ENCODE measurements at places on chromosomes 5 and 9.

DNA sequence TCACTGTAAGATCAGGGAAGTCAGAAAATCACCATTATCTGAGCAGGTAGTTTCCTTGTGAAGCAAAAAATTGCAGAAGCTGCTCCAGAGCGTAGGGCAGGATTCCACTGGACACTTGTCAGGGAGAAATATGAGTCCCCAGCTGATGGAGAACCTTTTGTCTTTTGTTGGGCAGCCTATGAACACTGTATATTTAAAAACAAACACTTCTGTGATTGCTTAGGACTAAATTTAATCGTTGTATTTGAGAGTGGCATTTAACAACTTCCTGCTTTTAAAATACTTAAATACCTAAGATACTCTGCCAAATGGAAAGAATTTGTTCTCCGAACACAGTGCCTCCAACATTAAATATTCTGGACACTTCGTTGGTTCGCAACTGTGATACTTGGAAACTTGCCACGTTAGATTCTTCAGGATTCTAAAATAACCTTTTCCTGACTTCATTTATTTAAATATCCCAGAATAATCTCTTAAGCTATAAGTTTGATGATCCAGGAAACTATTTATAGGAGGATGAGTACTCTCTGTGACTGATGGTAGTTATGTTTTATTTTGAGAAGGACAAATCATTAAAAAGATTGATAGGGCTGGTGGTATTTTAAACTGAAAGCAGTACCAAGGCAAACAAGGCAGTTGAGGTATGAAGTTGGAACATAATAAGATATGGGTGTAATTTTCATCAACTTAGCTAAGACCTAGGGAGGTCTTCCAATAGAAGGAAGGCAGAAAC is 2.7 kb upstream of the HSPA4 start:
- DNase-seq, result no peak

DNA sequence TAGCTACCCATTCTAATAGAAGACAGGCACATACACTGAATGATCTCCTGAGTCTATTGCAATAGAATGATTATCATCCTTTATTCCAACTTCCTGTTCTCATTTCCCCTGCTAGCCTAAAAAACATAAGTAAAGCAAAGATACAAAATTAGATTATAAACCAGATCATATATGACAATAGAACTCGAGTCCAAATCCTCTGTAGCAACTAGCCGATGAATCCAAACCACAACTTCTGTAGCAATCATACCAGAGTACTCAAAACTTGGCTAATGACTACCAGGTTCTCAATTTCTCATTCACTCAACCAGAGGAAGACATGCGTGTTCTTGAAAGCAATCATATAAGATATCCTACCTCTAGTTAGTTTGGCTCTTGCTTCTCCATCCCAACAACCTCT is 622.1 kb downstream of the PSAT1 start:
- no peak for DNase-seq

- no peak for DNase-seq
These were observed 53.5 kb downstream of the KCNIP1 start for GRCh38 chr5:170557314-170557713.

DNA sequence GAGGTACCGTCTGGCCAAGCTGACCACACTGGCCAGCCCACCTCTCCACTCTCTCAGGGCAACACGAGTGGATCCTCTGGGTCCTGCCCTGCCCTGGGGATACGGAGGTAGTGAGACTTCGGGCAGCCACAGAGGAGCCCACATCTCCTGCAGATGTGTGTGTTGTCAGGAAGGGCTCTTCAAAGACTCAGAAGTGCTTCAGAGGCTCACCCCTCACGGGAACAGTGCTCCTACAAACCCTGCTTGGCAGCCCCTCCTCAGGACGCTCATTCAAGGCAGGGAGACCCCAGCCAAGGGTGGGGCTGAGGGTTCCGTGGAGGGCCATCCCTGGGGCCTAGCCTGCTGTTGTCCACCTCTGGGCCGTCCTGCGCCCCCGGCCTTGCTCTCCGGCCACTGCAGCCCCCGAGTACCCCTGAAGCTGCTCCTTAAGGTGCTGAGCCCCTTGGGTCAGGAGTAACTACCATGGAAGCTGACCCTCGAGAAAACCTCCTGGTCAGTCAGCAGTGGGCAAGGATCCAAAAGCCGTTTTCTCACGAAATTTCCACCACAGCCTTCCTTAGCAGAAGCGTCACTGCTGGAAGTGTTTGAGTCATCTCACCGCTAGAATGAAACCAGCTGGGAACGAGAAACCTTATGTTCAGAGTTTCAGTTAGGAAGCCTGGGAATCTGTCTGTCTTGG is 23.2 kb upstream of the LRRC14B start:
- DNase-seq, result no peak

- no peak for DNase-seq
These were observed 536 bp downstream of the FEM1C start for GRCh38 chr5:115544043-115544435.

DNA sequence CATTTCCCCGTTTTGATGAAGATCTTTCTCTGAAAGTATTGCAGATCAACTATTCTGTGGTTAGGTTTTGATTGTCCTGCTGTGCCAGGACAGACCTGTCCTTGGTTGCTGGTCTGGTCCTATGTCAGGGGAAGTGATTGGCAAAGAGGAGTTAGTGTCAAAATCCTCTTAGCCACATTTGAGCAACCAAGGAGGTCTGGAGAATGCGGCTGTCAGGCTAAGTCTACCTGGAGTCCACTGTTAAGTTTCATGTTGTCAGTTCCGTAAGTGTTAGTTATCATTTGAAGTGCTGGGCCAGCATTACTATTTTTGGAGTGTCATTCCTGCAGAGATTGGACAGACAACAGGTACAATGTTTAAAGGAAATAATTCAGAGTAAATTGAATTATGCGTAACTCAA is 62.3 kb downstream of the UBE2QL1 start:
- DNase-seq, result no peak

GRCh38 chr5:169527066-169527465 is 56.5 kb upstream of the SPDL1 start:
- DNase-seq, result no peak

DNA sequence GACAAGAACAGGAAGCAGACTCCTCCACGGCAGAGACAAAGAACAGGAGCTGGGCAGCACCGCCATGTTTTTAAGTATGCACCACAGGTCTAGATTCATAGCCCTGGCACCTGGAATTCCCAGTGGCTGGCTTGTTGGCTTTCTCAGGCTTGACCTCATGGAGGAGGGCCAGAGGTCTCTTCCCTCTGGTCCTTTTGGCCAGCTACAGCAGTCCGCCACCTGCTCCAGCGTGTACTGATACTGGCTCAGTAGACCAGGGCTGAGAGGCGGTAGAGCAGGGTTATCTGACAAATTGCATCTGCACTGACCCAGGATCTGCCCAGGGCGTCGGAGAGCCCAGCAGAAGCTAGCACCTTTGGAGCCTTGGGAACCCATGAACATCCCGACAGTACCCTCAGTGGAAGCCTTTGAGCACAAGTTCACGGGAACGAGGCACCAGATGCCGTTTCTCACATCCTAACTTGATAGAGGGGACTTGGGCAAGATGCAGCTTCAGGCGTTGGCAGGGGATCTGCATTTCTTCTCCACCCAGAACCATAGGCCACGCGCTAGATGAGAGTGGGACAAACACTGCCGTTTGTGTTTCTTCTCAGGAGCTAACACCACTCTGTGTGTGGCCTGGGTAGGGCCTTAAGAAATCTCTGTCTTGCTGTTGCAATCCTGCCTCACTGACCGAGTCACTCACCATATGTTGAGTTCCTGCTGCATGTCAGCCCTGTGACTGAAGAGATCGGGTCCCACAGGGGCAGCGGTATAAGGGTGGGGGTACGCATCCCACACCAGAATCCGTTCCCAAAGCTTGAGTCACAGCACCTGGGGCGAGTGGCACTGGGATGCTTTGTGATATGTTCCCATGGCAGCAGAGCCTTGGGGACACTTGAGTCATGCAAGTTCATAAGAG is 90.3 kb upstream of the OTULINL start:
- DNase-seq, result no peak

- no peak for DNase-seq
These were observed 12.1 kb downstream of the CXCL14 start for GRCh38 chr5:135566422-135567400.

DNA sequence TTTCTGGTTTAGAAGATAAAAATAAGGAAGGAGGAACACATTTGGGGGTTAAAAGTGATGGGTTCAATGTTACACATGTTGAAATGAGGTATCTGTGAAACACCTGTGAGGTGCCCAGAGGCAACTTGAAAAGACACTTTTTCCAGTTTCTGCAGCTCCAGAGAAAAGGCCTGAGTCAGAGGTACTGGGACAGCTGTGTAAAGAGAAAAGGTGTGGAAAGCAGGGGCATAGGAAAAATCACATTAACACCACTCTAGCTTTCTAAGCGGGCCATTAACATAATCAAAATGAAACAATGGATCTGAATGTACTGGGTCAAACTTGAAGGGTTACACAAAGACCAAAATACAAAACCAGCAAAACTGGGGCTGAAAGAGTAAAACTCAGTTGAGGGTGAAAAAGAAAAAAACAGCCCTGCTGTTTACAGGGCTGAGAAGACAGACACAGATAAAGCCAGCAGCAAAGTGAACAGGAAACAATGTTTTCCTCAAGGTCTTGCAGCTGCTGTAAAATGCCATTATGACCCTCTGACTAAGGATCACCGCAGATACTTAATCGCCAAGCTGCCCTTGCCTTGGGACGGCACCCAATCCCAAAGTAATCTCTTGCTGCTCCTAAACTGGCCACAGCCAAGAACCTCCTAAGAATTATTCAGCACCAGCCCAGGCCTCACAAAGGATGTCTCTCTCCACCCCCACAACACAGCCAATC is 104.7 kb downstream of the DROSHA start:
- no peak for DNase-seq

DNA sequence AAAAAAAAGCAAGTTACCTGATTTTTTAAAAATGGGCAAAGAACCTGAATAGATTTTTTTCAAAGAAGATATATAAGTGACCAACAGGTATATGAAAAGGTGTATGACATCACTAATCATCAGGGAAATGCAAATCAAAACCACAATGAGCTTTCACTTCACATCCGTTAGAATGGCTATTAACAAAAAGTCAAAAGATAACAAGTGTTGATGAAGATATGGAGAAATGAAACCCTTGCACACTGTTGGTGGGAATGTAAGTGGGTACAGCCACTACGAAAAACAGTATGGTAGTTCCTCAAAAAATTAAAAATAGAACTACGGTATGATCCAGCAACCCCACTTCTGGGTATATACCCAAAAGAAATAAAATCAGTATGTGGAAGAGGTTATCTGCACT is 134.8 kb downstream of the UGCG start:
- DNase-seq, result no peak

Measured in KG1 (cell line).